D721Med (cell line): ENCODE measurements at places on chromosomes 7 and 10.

DNA sequence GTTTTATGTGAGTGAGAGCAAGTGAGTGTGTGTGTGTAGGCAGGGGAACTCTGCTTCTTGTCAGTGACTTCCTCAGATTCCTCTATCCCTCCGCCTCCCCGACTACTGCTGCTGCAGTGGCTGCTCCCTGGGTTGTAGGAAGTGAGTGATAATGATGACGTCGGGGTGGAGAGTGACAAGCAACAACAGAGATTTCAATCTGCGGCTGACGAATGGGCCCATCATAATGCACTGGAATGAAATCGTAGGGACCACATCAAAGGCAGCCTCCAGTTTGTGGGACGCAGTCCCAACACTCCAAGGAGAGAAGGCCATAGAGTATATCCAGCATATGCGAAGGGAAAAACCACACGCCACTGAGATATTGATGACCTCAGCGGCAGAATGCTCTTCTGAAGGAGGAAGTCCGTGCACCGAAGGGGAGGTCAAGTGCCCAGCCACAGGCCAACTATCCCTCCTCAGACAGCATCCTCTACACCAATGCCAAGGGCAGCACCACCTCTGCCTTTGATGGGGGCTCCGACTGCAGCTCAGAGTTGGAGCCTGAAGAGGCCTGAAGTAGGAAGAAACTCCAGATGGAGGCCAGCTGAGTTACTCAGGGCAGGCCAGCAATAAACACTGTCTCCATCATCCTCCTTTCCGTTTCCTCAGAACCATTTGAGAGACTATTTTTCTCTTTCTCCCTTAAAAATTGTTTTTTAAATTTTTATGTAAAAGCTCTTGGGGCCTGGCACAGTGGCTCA lies 11.3 kb upstream of the STMP1 start:
- no peak for DNase-seq

DNA sequence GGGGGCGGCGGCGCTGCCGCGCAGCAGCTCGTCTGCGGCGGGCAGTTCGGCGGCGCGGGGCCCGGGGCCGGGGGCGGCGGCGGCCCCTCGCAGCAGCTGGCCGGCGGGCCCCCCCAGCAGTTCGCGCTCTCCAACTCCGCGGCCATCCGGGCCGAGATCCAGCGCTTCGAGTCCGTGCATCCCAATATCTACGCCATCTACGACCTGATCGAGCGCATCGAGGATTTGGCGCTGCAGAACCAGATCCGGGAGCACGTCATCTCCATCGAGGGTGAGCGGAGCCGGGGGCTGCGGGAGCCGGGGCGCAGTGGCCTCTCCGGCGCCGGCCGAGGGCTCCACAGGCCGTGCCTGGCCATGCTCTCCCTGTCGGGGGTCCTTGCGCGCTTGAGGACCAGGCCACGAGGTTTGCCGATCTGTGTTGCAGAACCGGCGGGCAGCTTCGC lies 548 bp downstream of the AGAP3 start:
- DNase-seq = no peak

DNA sequence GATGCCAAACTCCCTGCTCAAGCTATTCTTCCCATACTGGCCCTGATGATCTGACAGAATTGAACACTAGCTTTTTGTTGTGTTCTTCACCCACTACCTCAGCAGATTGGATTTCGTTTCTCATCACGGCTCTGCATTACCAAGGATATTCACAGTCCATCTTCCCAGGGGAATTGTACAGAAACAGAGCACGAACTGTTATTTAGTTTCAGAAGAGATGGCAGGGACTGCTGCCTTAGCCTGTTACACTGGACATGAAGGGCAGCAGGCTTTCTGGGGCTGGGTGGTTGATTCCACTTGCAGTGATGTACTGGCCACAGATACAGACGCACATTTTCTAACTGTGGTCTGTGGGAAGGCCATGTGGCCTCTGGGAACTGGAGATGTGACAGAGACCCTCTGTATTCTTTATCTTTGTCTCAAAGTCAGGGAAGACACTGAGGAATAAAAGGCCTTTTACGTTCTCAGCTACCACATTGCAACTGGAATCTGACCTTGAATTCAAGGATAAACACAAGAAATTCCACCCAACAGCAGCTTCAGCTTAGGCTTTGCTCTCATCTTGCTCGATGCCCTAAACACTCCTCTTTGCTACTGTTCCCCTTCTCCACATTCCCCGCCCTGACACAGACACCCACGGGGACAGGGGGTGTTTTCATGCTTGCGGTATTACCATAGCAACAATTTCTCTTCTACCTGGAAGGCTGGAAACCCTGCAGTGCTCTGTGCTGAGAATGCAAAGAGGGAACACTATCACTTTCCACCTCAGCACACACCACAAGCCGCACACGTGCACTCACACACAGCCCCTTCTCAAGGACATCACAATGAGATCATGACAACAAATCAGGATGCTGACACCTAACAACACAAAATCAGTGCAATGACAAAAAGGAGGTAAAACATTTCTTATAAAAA lies 81.7 kb downstream of the RNF216 start:
- no peak for DNase-seq

- no peak for DNase-seq
These were observed 201.3 kb downstream of the MYOF start for GRCh38 chr10:93280699-93281366.

DNA sequence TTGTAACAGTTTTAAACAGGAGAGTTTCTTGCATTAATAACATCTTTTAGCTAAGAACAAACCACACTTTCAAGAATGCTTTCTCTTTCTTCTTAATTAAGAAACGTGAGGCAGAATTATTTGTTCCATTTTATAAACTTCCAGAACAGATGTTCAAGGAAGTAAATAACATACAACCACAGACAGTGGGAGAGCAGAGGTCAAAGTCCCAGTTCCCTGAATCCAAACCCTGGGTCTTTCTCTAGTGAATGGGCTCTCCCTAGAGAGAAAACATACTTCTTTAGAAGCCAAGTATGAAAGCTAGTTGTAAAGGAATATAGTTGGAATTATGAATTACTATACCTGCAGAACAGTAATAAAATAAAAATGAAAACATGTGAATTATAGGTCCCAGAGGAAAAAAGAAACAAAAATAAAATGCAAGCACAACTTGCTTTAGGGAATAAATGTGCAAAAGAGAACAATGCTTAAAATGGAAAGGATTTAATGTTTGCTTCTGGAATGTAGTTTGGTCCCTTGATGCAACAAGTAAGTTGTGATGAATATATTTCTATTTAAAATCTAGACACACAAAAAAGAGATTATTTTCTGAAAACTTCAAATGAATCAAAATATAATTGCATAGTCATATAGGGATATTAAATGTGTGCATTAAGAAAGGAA lies 6.0 kb downstream of the OR6B1 start:
- DNase-seq = no peak

DNA sequence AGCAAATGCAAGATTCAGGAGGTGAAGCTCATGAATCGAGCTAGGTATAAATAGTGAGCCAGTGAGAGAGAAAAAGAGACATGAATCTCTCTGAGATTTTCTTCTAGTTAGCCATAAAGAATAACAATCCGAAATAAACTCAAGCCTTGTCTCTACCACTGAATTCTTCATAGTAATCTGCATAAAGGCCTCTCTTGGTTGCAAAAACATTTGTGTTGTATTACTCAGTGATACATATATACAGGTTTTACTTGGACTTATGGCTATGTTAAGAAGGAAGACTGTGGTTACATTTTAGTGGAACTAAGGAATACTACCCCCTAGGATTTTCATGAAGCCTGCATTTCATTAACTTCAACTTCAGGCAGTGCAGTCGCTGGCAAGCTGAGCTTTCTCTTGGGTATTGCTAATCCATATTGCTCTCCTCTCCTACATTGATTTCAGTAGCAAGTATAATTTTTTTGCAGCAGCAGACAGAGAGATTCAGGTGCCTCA lies 72.7 kb upstream of the TRIL start:
- no peak for DNase-seq
